Adipocyte (in vitro differentiated cells): ENCODE measurements at places on chromosomes 13 and 19.

- DNase-seq: no peak
Observed at GRCh38 chr13:87777387-87777786, 106.2 kb downstream of the SLITRK5 start.

- peak; percentile 91 for DNase-seq
Observed at GRCh38 chr13:24459234-24459633, 53.3 kb downstream of the PARP4 start.

DNA sequence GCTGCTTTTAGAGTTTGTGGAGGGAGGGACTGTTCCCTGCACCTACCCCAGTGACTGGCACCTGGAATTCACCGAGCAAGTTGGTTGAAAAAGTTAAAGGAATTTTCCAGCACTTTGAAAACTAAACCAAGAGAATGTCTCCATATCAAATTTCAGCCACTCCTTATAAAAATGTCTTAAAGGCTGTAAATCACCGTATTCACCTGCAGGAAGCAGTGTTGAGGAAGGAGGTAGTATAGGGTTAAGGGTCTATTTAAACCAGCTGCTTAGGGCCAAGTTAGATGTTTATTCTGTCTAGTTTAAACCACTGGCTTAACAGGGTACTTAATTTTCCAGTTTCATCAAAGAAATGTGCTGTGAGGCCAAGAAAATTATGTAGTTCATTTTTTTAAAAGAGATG is 3.8 kb upstream of the RAB20 start:
- no peak for DNase-seq

DNA sequence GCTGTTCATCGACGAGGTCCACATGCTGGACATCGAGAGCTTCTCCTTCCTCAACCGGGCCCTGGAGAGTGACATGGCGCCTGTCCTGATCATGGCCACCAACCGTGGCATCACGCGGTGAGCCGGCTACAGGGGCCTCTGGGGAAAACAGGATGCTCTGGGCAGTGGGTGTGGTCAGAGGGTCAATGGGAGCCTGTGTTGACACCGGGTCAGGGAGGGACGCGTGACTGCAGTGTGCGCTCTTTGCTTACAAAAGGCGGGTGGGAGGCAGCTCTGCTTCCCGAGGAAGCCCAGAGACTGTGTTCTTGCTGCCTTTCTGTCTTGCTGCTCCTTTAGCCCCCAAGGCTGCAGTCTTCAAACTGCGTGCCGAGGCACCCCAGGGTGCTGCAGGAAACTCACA is 5.7 kb downstream of the LHB start:
- DNase-seq: no peak

DNA sequence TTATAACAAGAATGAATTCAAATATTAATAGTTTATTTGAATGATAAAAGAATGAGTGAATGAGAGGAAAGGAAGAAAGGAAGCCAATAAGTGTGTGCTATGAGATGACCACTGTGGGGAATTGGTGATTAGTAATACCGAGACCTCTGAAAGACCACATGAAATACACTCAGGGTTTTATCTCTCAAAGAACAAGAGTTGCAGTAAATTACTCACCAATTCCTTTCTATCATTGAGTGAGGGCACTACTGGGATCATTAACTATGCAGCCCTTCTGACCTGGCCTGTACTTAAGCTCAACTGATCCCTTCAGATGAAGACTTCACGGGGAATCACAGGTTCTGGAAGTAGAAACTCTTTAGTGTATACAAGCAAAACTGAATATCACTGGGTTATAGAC is 1636.1 kb downstream of the SLITRK5 start:
- no peak for DNase-seq

DNA sequence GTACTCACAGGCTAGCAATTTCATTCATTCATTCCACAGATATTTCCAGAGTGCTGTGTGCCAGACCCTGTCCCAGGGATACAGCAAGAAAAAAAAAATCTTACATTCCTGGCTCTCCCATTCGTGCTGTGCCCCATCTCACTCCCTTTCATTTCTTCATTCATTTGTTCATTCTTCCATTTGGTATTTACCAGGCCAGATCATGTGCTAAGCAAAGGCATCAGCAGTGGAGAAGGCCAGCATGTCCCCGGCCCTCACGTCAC is 2.3 kb downstream of the MAP3K10 start:
- peak; percentile 33 for DNase-seq

DNA sequence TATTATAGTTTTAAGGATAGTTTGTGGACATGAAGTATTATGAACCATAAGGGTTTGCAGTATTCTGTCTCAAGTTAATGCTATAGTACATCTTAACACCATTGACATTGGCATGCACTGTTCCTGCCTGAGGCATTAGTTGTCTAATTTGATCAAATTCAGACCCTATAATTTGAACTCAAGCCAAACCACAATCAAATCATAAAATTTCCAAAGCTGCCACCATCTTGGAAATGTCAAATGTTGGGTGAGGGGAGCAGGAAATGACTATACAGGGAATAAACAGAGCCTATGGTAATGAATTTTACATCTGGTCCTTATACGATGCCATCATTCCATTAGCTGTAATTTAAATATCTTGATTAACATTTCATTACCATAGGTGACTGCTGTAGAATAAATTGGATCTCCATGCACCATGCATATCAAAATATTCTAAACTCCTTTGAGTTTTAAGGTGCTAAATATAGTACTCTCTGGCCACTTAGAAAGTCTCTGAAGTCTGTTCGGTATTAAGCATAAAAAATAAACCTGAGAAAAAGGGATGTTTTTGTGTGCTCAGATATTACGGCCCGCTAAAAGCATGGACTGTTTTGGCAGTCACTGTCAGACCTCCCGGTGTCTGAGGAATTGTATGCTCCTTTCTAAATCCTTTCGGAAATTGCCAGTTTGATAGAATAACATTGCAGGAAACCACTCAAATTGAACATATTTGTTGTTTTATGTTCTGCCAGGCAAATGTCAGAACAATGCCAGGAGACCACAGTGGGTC is 257.7 kb downstream of the SPRY2 start:
- DNase-seq: peak; percentile 67

GRCh38 chr19:11405846-11406643 is 13.1 kb downstream of the RGL3 start:
- DNase-seq: no peak

GRCh38 chr19:53396525-53396868 is 1.5 kb downstream of the ZNF765 start:
- peak; percentile 1 for DNase-seq

DNA sequence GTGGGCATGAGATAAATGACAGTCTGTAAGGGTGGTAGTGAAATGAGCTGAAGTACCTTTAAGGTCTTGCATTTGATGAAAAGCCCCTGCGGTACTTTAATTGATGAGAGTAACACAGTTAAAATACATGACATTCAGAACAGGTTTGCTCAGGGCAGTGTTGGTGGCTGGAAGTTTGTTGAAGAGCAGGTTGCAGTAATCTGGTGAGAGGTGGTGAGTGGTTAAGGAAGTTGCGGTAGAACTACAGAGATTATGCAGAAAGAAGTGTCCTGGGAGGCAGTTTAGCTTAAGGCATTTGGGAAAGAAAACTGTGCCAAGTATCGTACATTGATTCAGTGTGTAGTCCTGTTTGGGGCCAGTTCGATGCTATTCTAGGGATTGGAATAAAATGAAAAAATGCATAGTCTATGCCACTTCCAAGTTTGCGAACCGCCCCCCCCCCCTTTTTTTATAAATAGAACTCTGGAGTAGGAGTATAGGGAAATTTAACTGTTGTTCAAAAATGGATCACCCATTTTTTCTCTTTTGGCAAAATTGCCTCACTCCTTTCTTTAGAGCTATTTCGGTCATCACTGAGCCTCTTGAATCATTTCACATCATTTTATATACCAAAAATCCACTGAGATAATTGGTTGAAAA is 42.7 kb downstream of the SLAIN1 start:
- no peak for DNase-seq

DNA sequence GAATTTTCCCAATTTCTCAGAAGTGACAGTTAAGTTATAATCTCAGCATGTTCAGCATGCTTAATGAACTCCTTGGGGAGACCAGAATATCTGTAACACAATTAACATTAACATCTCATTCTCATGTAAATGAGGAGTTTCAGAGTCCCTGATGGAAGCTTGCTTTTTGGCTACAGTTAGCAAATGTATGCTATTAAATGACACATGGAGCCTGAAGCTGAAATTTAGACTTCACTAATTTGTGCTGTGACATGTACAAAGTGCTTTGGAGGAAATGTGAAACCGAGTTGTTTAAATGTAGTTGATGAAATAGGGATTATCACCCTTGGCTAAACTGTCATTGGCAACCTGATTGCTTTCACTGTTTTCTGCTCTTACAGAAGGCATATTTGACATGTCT is 2265.1 kb upstream of the PCDH20 start:
- no peak for DNase-seq

DNA sequence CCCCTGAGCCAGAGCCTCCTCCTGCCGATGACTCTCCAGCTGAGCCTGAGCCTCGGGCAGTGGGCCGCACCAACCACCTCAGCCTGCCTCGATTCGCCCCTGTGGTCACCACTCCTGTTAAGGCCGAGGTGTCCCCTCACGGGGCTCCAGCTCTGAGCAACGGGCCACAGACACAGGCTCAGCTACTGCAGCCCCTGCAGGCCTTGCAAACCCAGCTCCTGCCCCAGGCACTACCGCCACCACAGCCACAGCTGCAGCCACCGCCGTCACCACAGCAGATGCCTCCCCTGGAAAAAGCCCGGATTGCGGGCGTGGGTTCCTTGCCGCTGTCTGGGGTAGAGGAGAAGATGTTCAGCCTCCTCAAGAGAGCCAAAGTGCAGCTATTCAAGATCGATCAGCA is 3.6 kb downstream of the KMT2B start:
- no peak for DNase-seq

- DNase-seq: no peak
Observed at GRCh38 chr13:100517728-100518127, 70.9 kb downstream of the GGACT start.

DNA sequence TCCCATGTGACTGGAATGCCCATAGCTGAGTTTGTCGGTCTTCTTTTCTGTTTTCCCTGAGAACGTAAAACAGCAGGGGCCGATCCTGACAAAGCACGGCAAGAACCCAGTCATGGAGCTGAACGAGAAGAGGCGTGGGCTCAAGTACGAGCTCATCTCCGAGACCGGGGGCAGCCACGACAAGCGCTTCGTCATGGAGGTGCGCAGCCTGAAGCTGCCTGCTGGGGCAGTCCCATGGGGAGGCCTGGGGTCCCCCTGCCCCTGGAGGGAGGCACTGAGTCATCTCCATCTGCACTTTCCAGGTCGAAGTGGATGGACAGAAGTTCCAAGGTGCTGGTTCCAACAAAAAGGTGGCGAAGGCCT is 18.2 kb upstream of the QTRT1 start:
- no peak for DNase-seq

- DNase-seq: peak; percentile 94
Observed at GRCh38 chr19:1243768-1244692, 2.5 kb downstream of the ATP5F1D start.

DNA sequence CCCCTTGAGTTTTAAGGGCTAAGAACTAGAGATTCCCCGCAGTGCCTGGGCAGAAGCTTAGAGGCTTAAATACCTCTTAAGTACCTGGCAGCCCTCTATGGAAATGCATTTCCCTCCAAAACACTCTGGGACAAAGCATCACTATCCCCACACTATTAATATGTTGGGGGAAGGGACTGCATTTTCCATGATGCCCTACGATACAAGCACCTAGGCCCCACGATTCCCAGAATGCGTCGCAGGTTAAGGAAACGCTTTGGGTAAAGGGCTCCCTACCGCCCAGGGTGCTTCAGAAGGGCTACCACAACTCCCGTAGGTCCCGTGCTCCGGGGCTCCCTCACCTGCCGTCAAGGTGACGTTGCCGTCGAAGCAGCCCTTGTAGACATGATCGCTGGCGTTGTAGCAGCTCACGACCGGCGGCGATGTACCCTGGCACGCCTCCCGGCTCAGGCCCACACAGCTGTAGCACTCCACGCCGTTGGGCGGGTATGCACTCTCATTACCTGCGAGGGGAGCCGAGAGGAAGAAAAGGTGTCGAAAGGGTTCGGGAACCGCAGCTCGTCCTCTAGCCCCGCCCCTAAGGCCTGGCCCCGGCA is 2.5 kb downstream of the LYPD3 start:
- no peak for DNase-seq

DNA sequence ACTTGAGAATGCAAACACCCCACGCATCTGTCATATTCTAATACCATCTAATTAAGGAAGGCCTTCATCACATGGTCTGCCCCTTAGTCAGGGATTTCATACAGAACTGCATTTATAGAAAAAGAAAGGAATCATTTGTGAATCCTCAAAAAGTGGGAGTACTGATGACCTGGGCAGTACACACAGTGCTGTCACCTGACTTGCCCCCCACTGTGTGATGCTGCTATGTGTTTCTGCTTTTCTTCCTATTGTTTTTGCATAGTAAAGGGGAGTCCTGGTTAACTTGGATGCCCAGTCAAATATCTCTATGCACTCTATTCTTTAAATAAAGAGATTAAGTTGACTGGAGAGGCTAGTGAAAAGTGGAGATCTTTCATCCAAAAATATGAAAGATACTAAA is 1921.2 kb upstream of the PRR20A start:
- no peak for DNase-seq

- DNase-seq: no peak
Observed at GRCh38 chr19:4521170-4521887, 3.0 kb upstream of the PLIN4 start.

DNA sequence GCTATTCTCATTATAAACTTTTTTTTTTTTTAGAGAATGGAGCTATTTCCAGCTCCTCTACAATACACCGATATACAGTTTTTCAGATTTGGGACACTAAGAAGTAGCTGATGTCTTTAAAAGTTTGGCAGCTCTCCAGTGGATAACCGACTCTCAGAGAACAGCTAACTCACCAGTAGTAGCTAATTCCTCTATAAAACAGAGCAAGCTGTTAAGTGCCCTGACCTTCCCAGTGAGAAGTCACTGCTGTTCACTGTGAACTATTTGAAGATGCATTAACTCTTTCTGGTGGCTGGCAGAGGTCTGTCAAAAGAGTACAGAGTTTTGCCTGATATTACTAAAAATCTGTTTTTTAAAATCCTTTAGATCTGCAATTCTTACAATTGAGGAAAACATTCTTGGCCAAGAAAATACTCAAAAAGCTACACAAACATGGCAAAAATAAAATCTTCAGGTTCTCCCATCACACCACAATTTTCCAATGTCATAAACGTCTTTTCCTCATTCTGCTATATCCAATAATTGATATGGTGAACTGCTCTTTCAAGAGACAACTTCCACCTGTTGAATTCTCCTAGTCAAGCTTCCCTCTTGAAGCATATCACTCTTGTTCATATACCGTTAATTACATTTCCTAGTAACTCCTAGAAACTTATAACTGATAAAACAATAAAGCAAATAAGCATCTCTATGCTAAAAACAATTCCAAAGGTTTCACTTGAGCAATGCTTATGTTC is 44.2 kb downstream of the TBC1D4 start:
- peak; percentile 17 for DNase-seq
